Ovary (tissue), 10 donors: ENCODE measurements at places on chromosomes 13 and 19. TPM values are rescaled to one million over a fixed set of nuclear protein-coding genes. Genes with fewer than 3 reads are reported as not detected.
A peak's percentile ranks its signal among the peaks of the same experiment; 100 is the strongest.

CATSPERD gene
- not detected for total RNA-seq

CRB3 gene
- 3.1 TPM for total RNA-seq

GAPDHS gene
- total RNA-seq = not detected

NOP53 gene
- 681 TPM for total RNA-seq

IGFLR1 gene
- 6.5 TPM for total RNA-seq

MUC16 gene
- 1.6 TPM for total RNA-seq

SLAIN1 gene
- 9.4 TPM for total RNA-seq

DNA sequence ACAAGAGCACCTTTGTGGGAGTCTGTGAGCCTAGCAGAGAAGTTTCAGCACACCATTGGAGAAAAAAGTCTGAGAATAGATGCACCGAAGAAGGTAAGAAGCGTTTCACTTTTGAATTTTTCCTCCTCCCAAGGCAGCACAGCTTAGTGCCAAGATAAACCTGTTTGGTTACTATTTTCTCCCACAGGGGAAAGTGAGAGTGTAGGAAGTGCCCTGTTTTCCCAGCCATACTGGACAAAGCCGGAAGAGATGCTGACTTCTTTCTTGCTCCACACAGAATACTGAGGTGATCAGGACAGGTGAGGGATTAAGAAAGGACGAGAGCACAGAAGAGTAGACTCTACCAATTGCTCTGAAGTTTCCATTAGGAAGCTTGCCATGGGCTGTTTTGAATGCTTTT, 1011.0 kb upstream of the MIR17HG start:
- H3K27ac ChIP-seq = no peak overlapping the region
- no peaks in the 10 kb centered on the region for H3K27me3 ChIP-seq
- no peaks in the 10 kb centered on the region for H3K4me1 ChIP-seq
- H3K4me3 ChIP-seq = no peak overlapping the region
- no peaks in the 10 kb centered on the region for H3K36me3 ChIP-seq

DNA sequence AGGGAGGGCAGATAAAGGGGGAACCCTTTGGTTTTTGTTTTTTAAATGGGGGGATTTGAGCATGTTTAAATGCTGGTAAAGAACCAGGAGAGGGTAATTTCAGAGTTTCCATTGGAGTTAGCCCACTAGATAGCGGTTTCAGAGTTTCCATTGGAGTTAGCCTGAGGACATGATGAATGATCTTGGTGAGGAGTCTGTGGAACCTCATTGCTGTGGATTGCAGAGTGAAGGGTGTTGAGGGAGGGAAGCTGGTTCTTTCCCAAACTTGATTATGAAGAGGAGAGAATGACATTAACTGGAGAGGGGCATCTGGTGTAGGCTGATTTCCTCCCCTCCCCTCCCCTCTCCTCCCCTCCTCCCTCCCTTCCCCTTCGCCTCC, 5.0 kb downstream of the WASF3 start:
- no peaks in the 10 kb centered on the region for H3K36me3 ChIP-seq
- no peak overlapping the region for H3K27ac ChIP-seq
- H3K4me1 ChIP-seq = no peaks in the 10 kb centered on the region
- H3K4me3 ChIP-seq = no peak overlapping the region

DNA sequence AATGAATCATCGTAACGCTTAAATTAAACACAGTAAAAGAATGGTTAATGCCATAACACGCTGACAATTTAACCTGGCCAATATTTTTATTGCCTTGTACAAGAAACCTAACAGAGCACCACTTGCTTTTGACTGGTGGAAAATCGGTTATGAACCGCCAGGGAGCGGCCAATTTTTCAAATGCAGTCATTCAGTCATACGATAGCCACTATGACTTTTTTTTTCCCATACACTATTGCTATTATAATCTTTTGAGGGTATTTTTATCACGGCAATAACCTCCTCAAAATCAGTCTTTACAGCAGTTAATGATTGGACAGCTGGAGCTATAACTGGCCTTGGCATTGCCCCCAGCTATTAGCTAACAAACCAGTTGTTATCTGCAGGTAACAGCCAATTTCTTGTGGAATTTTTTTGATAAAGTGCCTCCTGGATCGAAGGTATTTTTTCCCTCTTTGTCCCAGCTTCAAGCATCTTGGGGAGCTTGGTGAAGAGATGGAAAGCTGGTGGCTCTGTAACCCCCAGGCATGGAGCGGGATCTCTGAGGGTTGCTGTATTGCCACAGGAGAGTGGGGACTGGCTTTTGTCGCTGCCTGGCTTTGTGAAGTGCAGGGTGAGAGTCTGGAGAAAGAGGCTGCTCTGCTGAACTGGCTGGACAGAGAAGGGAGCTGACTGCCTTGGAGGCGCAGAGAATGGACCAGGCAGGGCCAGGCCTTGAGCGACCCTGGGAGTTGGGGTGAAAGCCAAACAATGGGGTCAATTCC, 198.4 kb upstream of the ZNF536 start:
- H3K27ac ChIP-seq = no peak overlapping the region
- H3K27me3 ChIP-seq = no peaks in the 10 kb centered on the region
- no peaks in the 10 kb centered on the region for H3K36me3 ChIP-seq
- no peak for DNase-seq
- no peak overlapping the region for H3K4me3 ChIP-seq

DNA sequence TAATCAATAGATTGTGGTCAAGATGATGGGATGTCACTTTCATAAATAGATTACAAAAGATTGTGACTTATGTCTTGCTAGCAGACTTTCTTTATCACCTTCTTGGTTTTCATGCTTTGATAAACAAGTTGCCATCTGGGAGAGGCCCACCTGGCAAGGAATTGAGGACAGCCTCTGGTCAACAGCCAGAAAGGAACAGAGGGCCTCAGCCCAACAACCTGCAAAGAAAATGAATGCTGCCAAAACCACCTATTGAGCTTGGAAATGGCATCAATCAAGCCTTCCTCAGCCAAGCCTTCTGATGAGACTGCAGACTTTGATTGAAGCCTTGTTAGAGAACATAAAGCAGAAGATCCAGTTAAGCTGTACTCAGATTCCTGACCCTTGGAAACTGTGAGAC, 288.6 kb downstream of the SPRY2 start:
- peaks cover 4% of the 10 kb centered on the region for H3K4me1 ChIP-seq
- H3K27me3 ChIP-seq = no peaks in the 10 kb centered on the region
- no peak overlapping the region for H3K4me3 ChIP-seq

- DNase-seq = no peak
- no peak overlapping the region for H3K4me3 ChIP-seq
- no peak overlapping the region for H3K27ac ChIP-seq
- H3K4me1 ChIP-seq = peaks cover 43% of the 10 kb centered on the region
Measured at GRCh38 chr19:1410136-1410786, 2.9 kb downstream of the DAZAP1 start.

DNA sequence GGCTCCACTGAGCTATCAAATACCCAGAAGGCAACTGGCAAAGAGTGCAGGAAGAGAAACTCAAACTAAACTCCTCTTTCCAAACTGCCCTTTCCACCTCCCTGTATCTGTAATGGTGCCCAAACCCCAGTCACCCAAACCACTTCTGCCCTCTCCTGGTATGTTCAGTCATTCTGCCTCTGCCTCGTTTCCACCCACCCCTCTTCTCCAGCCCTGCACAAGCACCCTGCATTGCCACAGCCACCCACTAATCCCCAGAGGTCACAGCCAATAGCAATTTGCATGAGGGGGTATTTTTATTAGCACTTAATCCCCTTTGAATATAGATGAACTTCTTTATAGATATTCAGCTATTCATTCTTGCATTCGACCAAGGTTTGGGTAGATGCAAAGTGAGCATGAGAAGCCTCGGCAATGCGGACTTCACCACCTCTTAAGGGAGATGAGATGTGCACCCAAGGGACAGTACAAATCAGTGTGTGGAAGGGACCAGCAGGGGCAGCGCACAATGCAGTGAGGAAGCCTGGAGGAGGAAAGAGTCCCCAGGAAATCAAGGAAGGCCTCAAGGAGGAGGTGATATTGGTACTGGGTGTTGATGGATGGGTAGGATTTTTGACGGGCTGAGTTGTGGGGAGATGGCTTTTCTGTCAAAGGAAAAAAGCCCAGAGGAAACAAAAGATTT, 12.4 kb downstream of the TMEM272 start:
- H3K4me3 ChIP-seq = no peak overlapping the region
- no peaks in the 10 kb centered on the region for H3K36me3 ChIP-seq
- H3K4me1 ChIP-seq = no peaks in the 10 kb centered on the region
- no peak overlapping the region for H3K27ac ChIP-seq
- H3K27me3 ChIP-seq = no peaks in the 10 kb centered on the region

GRCh38 chr13:113666951-113667701, at the start of gene GRK1:
Gene GRK1, plus strand, starts transcription at chr13:113667219. Its CDS starts 168 bp downstream, at chr13:113667387.
- H3K27me3 ChIP-seq = no peaks in the 10 kb centered on the region
- DNase-seq = no peak
- no peaks in the 10 kb centered on the region for H3K36me3 ChIP-seq

- DNase-seq = peak; percentile 48
- no peaks in the 10 kb centered on the region for H3K36me3 ChIP-seq
- H3K4me3 ChIP-seq = peak overlapping the region; percentile 93
- H3K4me1 ChIP-seq = peaks cover 13% of the 10 kb centered on the region
Measured at GRCh38 chr19:55643887-55644176, 383 bp downstream of the ZNF581 start.

DNA sequence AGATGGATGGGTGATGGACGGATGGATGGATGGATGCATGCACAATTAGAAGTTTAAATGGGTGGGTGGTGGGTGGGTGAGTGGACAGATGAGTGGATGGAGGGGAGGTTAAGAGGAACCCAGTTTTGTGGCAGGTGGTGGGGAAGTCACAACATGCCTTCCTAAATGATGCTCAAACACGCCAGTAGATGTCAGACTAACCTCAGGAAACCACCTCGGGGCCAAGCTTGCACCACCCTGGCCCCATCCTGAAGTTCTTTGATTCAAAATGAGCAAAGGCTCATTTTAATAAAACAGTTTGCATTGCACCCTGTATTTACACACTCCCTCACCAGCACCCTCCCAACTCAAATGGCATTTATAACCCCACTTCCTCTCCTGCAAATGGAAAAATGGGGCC, 91.4 kb upstream of the CACNA1A start:
- H3K4me3 ChIP-seq = no peak overlapping the region
- H3K36me3 ChIP-seq = no peaks in the 10 kb centered on the region
- peak; percentile 44 for DNase-seq
- no peak overlapping the region for H3K27ac ChIP-seq

DNA sequence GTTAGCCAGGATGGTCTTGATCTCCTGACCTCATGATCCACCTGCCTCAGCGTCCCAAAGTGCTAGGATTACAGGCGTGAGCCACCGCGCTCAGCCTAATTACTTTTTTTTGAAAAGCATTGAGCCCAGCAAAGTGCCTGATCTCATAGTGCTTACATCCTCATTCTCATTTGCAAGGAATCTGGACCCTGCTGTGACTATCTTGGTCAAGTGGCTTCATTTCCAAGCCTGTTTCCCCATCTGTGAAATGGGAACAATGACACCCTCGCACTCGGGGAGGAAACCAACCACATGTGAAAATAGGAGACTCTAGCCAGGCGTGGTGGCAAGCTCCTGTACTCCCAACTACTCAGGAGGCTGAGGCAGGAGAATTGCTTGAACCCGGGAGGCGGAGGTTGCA, 1.6 kb upstream of the PLEKHA4 start:
- no peak for DNase-seq
- H3K27me3 ChIP-seq = no peaks in the 10 kb centered on the region
- H3K27ac ChIP-seq = no peak overlapping the region
- H3K4me3 ChIP-seq = no peak overlapping the region

GRCh38 chr13:75357576-75358289, 124.2 kb downstream of the TBC1D4 start:
- no peak overlapping the region for H3K4me3 ChIP-seq
- DNase-seq = no peak
- peaks cover 9% of the 10 kb centered on the region for H3K4me1 ChIP-seq
- no peaks in the 10 kb centered on the region for H3K27me3 ChIP-seq
- peak overlapping the region; percentile 13 for H3K27ac ChIP-seq

DNA sequence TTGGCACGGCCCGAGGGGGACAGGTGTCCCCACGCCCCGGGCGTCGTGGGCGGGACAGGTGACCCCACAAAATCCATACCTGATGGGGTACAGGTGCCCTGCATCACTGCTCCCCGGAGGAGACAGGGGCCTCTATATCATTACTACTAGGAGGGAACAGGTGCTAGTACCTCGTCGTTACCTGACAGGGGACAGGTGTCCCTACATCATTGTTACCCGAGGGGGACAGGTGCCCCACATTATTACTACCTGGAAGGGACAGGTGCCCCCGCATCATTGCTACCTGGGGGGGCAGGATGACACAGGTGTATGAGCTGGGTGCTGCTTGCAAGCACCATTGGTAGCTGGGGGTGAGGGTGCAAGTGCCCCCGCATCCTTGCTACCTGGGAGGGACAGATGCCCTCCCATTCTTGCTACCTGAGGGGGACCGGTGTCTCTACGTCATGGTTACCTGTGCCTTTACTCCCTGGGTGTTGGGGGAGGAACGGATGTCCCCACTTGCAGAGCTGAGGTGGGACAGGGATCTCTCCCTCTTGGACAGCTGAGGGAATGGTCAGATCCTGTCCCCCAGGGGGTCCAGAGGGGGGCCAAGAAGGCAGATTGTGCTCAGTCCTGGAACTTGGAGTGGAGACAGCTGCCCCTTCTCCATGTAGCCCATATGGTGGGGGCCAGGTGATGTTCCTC, 620 bp downstream of the CRTC1 start:
- no peak overlapping the region for H3K27ac ChIP-seq
- H3K36me3 ChIP-seq = no peaks in the 10 kb centered on the region
- DNase-seq = no peak

DNA sequence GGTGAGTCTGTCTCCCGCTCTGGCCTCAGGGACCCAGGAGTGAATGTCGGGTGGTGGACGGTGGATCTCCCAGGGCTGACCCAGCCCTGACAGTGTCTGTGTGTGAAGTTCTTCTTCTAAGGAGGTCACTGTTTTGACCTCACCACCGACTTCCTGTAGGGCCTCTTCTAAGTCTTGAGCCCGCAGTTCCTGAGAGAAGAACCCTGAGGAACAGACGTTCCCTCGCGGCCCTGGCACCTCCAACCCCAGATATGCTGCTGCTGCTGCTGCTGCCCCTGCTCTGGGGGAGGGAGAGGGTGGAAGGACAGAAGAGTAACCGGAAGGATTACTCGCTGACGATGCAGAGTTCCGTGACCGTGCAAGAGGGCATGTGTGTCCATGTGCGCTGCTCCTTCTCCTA, at the start of gene SIGLEC7:
Gene SIGLEC7, plus strand, starts transcription at position 183 of the 400 bp plus-strand sequence. Its CDS starts 69 bp downstream, at position 252.
- no peak for DNase-seq
- H3K27me3 ChIP-seq = no peaks in the 10 kb centered on the region
- H3K27ac ChIP-seq = no peak within 1 kb of the TSS
- H3K4me1 ChIP-seq = no peaks in the 10 kb centered on the region

DNA sequence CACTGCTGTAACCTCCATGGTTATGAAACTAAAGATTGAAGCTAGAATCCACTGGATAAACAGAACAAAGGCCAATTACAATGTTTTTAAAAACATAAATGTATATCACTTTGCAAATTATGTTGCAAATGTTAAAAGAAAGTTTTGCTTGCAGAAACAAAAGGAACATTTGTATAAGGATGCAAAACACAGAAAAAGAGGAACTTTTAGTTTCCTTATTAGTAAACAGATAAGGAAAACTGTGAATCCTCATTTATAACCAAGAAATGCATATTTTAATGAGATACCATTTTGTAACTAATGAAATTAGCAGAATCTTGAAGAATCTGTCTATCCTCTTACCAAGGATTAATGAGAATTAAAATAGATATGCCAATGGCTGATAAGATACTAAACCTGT, 32.3 kb downstream of the LPAR6 start:
- no peak for DNase-seq
- no peaks in the 10 kb centered on the region for H3K27me3 ChIP-seq
- H3K36me3 ChIP-seq = no peaks in the 10 kb centered on the region
- H3K4me3 ChIP-seq = no peak overlapping the region
